ENCODE measurements at places on chromosomes 11 and 22. TPM values are rescaled to one million over a fixed set of nuclear protein-coding genes. Genes with fewer than 3 reads are reported as not detected.

DNA sequence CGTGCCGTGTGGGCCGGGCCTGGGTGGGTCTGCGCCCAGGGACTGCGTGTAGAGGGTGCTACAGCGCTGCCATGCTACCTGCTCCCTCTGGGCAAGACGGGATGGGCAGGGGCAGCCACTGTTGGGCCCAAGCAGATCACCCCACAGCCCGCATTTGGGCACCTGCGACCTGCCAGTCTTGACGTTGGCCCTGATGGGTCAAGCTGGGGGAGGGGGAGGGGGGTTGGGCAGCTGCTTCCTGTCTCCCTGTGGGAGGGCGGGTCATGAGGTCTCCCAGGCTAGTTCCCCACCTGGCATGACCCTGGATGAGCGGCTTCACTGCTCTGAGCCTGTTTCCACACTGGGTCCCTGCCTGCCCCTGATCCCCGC, 2.8 kb upstream of the RPS19BP1 start:
- DNase-seq = no peak

DNA sequence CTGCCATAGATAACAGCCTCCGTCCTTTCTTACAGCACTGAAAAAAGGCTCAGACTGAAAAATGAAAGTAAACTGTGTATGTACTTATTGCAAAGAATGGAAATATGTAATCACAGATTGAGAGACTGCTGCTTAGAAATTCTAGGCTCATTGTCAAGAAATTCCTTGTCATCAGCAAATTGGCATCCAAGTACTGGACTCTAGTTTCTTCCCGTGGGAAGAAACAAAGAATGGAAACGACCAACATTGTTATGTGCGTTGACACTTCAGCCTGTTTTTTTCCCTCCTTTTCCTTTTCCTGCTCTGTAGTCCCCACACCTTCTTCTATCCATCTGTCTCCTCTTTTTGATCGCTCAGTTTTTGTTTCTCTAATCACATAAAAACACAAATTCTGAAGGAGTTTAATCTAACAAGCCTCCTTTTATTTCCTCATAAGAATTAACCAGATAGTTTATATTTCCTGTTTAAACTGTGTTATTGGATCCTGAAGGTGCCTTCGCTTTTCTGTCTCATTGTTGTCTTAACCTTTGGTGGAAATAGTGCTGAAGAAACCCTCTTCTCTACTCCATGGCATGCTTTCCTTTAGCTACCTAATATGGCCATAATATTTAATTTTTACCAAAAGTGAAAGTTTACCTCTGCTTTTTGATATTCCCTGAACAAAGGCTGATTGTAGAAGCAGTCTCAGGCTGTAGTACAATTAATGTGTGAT, 20.0 kb upstream of the CASP12 start:
- DNase-seq = no peak

DNA sequence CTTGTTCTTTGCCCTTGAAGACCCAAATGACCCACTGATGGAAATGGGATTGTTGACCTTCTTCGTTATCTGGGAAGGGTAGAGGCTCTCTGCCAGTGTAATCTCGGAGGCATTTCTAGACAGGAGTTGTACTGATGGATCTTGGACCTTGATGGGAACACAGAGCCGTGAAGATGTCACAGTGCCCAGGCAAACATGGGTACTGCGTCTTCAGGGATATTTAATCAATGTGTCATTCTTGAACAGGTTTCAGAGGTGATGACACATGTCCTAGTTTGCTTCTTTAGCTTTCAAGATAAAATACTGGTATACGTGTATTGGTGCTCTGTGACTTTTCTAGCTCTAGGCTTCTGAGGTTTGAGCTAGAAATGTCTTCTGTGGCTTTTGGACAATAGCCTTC, 6.2 kb downstream of the LDLRAD3 start:
- no peak for DNase-seq

DNA sequence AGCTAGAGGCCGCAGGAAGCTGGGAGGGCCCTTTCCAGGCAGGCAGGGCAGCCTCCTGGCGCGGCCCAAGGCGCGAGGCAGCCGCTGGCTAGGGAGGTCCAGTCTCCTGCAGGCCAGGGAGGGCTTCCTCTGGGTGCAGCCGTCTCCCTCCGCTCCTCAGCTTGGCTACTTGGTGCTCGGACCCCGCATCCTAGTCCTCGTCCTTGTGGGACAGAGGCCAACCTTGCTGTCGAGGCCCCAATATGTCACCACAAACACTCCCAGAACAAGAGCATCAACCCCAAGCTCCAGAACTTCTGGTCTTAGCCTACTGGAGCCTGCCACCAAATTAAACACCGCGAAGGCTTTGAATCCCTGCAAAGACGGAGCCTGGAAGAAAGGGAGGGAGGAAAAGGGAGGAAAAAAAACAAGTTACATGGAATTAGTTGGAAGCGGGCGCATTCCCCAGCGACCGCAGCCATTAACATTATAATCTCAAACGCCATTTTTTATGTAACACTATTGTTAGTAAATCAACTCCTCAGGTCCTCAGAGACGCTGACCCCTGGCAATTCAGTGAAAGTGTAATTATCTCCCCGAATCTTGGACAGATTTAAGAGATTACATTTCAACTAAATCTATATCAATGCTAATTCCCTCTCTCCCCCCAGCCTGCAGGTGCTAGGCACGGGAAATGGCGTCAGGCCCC, 12.7 kb upstream of the PAX6 start:
- DNase-seq = no peak

DNA sequence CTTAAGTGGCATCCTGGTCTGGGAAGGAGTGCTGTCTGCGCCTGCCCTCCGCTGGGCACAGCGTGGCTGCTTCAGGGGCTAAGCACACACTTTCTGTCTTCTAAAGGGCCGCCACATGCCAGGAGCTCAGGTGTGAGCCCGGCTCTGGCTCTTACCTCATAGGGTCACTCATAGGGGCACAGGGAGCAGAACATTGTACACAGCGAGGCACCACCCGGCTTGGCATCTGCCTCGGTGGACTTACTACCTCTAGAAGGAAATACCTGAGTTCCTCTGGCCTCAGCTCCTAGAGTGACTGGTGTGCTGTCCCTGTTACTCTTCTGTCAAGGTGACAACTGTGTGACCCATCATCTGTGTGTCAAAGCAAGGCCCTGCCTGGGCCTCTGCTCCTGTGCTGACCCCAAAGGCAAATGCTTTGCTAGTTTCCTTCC, 13.4 kb downstream of the NEAT1 start:
- no peak for DNase-seq

GRCh38 chr11:121467471-121467870, 14.7 kb upstream of the SORL1-AS1 start:
- no peak for DNase-seq

DNA sequence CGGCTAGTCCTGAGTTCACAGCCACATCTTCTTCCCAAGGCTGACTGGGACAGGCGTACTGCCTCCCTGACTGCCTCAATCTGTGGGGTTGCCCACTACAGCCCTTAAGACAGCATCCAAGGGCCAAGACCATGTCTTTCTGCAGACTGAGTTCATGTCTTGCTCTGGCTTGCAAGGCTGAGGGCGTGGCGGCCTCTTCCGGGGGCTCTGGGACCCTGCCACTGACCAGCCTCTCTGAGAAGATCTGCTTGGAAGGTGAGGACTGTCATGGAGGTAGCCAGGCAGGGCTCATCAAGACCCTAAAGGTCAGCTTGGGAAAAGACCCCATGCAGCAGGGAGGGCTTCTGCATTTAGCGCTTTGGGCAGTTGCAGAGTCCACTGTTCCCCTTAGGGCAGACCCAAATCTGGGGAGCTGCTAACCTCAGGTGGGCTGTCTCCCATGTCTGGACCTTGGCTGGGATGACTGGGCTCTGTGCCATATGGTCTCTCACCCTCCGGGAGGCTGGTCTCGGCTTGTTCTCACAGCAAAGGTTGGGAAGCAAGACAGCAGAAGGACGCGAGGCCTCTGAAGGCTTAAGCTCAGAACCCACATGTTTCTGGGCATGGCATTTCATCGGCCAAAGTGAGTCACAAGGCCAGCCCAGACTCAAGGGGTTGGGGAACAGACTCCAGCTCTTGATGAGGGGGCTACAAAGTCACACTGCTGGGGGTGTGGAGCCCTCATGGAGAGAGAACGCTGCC, 109.1 kb upstream of the LMO1 start:
- no peak for DNase-seq

- no peak for DNase-seq
Measured at GRCh38 chr11:24400059-24400665, 96.7 kb upstream of the LUZP2 start.

ROBO3 gene
- 12.1 TPM for total RNA-seq

CCDC89 gene
- 0.60 TPM for total RNA-seq

Data from activated CD4-positive, alpha-beta T cell treated with anti-CD3 and anti-CD28 coated beads, Interleukin-2, amount 10 ng/mL, durations not matched to agents 7 days and 5 days (primary cell).